Right ventricle myocardium superior (tissue), 1 donor: ENCODE measurements at places on chromosomes 12 and 14.
A peak's percentile ranks its signal among the peaks of the same experiment; 100 is the strongest.

DNA sequence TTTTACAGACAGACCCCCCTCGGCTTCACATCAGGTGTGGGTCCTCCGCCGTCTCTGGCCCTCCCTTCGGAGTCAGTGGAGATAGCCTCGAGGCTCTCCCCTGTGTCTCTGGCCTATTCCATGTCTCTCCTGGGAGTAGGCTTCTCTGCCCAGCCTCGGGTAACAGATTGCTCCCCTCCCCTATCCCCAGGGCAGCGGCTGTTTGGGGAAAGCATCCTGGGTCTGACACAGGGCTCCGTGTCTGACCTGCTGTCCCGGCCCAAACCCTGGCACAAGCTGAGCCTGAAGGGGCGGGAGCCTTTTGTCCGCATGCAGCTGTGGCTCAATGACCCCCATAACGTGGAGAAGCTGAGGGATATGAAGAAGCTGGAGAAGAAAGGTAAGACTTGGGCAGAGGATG is 30.8 kb downstream of the PHETA1 start:
- no peak for DNase-seq

GRCh38 chr14:51963286-51963685 is 26.1 kb upstream of the RTRAF start:
- no peak for DNase-seq

DNA sequence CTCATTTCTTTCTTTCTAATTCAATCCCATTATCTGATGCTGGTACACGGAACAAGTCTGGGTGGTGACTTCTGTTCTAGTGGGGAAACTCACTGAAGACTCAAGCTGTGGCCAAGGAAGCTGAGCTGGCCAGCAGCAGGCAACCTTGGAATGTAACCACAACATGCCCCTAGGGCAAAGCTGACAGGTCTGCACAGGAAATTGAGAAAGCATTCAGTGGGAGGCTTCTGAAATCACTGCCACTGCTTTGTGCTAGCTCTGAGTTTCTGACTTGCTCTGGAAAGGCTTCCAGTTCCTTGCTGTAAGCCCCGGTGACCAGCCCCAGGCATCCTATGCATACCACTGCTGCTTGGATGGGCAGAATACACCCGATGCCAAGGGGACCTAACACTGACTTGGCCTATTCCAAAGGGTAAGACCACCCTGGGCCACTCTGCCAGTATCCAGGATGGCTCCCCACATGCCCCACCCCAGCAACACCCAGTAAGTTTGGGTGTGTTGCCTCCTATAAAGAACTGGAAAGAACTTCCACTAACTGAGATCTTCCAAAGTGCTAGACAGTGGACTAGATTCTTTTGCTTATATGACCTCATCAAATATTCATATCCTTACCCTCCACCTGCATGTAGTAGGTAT is 84.5 kb upstream of the CDKN3 start:
- DNase-seq = no peak

DNA sequence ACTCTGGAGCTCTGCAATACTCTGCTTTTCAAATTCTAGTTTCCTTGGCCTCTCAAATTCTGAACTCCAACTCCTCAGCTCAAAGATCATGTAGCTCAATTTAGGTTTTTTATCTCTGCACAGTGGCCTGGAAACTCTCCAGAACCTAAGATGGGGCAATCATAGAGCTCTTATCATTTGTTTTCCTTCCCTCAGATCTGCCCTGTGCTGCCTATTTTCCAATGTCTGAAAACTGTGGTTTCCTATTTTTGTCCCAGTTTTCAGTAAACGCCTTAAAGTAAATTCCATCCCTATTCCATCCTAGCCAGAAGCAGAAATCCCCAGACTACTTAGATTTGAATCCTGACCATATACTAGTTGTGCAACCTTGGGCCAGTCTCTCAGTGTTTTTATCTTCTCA is 73.2 kb downstream of the CEP83 start:
- DNase-seq = no peak

DNA sequence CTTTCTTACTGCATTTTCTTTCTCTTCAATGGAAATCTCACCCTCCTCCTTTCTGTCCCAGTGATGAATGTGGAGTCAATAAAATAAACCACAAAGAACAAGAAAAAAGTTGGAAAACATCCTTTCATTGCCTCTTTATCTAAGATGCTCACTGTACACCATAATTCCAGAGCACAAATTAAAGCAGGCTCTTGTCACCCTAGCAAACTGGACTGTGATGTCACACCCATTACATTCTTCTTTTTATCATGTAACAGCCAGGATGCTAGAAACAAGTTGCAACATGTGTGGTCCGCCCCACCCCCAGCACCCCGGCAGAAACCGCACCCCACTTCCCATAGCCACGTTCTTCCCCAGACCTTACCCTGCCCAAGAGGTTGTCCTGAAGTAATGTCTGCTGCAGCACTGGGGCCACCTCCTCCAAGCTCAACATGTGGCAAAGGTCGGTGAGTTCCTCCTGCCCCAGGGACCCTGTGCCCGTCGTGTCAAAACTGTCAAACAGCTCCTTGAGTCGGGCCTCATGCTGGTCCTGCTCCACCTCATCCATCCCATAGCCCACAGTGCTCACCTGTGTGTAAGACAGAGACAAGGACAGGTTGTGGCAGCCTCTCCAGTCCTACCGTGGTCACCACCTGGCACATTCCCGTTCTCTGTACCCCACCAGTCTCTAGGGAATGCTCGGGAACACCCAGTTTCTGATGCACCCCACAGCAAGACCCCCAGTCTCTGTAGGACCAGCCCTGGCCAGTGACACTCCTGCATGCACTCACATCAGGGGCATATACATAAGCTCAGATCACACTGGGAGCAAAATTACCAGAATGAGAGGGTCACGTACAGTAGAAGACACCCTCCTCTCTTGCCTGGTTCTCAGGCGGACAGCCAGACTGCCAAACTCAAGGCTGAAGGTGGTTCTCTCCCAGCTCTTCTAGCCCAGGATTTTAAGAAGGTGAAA is 9.2 kb downstream of the NIN start:
- DNase-seq = peak; percentile 60

GRCh38 chr14:75989134-75989533 is 3.6 kb downstream of the IFT43 start:
- DNase-seq = no peak
